ENCODE measurements at places on chromosomes 3 and 15.
A peak's percentile ranks its signal among the peaks of the same experiment; 100 is the strongest.

DNA sequence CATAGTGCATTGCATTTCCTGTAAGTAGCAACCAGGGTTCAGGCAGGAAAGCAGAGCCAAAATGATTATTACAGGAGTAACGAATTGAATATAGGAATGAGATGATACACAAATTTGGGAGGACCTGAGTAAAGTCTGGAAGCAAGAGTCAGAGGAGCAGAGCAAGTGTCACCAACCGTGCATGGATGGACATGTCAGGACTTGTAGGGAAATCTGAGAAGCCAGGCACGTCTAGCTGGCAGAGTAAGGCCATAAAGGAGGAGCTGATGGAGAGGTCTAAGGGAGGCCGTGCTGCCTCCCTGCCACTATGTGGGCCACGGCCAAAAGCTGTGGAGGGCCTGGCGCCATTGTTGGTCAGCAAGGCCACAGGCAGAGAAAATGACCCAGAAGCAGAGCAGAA lies 22.4 kb downstream of the GJD2 start:
- DNase-seq: no peak

DNA sequence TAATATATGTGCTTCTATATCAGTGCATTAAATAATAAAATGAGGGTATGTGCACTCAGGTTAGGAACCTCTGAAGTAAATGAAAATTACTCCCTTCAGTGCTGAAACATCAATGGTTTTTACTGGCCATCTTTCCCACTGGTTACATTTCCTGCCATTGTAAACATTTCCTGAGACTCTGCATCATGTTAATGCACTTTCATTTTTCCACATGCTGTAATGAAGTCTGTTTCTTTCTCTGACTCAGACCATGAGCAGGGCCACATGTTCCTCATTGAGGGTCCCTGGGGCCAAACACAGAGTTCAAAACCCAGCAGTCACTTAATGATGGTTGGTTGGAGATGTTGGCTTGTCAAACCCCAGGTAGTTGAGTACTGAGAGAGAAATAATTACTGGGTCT lies 15.3 kb downstream of the FAM3D start:
- DNase-seq: no peak

- DNase-seq: no peak
These were observed 62.6 kb downstream of the EIF4E3 start for GRCh38 chr3:71662568-71662967.

GRCh38 chr3:118229196-118229595 lies 805.5 kb downstream of the IGSF11 start:
- DNase-seq: no peak

DNA sequence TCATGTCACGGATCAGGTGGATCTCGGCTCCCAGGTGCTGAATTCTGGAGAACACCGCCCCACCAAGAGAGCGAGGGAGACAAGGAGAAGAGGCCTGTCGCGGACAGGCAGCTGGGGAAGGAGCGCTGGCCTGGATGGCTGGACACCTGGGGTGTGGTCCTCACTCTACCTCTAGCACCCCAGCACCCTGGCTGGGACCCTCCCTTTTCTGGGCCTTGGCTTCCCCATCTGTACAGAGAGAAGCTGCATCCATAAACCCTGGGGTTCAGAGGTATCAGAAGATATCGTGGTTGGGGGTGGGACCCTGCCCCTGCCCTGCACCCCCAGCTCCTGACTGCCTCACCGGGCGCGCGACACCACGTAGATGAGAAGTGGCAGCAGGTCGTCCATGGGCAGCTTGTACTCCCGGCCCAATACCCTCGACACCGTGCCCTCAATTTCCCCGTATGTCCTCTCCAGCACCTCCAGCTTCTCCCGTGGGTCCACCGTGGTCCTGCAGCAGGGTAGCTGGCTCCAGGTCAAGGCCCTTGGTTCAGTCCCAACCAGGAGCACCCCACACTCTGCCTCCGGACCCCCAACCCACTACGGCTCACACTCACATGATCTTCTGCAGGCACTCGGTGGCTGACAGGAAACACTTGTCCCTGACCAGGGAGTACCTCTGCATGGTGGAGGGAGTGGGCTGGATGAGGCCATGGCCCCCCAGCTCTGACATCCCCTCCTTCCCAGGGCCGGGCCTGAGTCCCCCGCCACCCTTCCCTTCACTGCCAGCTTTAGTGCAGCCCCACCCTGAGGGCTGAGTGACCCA lies 21.7 kb downstream of the ALS2CL start:
- DNase-seq: no peak

DNA sequence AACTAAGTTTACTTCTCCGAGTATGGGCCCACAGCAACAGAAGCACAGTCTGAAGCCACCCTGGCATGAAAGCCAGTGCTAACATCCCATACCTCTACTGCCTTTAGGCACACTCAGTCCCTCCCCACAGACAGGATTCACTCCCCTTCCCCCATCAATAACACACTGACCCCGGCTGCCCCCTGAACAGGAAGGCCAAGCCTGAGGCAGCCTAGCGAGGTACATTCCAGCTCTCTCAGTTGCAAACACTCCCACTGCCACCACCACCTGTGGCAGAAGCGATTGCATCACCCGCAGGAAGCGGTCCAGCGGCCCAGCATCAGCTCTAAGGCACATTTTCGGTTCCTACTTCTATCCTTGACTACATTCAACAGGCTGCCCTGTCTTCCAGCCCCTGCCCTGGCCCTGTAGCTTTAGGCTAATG lies 7.0 kb upstream of the BMF start:
- peak; percentile 65 for DNase-seq

DNA sequence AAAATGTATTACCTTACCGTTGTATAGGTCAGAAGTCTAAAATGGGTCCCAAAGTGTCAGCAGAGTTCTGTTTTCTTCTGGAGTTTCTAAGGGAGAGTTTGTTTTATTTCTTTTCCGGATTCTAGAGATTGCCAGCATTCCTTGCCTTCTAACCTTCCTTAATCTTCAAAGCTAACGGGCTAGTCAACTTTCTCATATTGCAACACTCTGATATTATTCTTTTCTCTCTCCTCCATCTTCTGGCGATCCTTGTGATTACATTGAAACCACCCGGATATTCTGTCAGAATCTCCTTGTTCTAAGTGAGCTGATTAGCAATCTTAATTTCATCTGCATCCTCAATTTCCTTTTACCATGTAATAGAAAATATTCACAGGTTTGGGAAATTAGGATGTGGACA lies 36.2 kb upstream of the AADACL2 start:
- no peak for DNase-seq

- DNase-seq: no peak
These were observed 110.1 kb downstream of the CADM2 start for GRCh38 chr3:85068911-85069310.

DNA sequence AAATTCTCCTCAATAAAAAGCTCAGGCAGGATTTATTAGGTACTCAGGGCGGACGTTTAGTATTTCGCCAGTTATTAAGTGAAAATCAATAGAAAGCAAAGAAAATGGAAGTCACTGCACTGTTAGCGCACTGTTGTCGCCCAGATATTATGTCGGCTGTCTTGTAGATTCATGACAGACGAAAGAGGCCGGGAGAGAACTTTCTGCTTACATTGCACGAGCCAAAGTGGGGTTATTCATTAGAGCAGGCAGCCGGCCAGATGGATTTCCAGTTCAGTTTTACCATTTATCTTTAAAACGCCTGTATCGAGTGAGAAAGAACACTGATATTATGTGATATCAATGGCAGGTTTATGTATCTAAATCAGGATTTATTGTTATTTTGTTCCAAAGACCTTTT lies 866.0 kb upstream of the NR2F2 start:
- DNase-seq: no peak

DNA sequence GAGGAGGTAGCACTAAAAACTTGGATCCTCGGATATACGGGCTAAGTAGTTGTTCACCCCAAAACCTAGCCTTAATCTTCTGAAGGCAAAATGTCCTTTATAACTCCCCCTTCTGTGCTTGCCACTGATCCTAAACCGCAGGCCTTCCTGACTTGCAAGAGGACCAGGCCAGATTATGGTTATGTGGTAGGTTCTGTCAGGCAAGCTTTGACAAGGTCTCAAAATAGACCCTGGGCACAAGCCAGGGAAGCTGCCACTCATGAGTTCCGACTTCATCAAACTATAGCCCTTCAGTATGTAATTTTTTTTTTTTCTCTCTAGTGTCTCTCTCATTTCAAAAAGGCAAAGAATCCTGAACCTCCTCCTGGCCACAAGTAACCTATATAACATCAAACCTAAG lies 3.2 kb downstream of the LRRFIP2 start:
- no peak for DNase-seq

DNA sequence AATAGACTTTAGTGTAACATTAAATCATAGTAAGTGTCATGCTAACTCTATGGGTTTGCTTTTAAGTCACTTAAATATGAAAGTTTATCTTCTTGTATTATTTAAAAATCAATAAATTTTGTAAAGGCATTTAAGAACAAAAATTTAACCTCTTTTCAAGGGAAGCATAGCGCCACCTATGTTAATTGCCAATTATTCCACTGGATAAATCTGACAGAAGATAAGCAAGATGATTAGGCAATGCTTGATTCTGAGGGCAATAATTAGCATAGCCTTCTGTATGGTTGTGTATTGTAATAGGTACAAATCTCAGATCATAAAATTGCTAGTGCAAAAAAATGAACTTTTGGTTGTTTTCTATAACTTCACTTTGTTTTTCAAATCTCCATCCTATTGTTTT lies 560.1 kb downstream of the GRM7 start:
- no peak for DNase-seq

DNA sequence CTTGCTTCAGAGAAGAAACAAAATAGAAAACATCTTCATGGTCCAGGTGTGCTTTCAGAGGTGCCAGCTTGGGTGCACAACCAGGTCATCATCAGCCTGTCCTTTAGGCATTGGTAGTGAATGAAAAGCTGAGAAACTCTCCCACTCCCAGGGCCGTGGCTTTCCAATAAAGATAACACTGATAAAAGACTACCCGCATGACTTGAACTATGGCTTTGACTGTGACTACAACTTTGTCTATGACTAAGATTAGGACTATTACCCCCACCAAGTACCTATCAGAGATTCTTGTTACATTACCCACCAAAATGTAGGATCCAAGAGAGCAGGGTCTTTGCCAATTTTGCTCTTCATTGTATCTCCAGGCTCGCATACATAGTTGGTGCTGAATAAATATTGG lies 115.2 kb downstream of the EDEM1 start:
- DNase-seq: no peak

DNA sequence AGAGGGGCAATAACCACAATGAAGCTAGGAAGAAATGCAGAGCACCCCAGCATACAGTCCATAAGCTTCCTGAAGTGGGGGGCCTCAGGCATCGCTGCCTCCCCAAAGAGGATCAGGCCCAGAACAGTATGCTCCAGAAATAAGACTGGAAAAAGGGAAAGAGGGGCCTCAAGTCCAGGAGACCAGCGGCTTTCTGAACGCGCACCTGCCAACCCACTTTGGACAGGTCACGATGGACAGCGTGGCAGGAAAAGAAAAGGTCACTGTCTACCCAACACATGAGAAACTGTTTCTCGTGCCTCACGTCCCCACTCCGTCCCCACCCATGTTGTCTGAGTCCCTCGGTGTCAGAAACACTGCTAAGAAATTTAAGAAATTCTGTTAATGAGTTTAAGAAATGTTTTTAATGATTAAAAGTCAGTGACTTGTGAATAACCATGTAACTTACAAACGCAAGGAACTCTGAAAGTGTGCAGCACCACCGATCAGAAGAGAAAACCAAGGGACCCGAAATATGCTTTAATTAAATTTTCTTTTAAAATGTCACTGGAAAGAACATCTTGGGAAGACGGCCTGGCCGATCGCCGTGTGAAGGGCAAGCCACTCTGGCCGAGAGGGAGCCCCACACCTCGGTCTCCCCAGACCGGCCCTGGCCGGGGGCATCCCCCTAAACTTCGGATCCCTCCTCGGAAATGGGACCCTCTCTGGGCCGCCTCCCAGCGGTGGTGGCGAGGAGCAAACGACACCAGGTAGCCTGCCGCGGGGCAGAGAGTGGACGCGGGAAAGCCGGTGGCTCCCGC lies 1.7 kb upstream of the PPARG start:
- DNase-seq: peak; percentile 36

DNA sequence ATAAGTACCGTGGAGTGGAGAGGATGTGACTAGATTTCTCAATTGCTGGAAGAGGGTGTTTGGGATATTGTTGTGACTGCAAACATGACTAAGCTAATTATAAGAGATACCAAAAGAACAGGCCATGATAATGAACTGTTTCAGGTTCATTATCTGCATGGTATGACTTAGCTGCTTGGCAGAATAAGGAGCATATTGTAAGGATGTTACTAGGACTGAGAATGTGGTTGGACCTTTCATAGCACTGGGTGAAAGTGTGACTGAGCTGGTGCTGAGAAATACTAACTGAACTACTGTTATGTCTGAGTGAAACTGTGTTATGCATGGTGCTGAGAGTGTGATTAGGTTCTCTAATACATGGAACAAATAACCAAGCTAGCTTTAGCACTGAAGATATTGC lies 11.0 kb downstream of the SCN10A start:
- DNase-seq: no peak

GRCh38 chr15:52014616-52015015 lies 4.4 kb upstream of the MAPK6 start:
- DNase-seq: no peak

DNA sequence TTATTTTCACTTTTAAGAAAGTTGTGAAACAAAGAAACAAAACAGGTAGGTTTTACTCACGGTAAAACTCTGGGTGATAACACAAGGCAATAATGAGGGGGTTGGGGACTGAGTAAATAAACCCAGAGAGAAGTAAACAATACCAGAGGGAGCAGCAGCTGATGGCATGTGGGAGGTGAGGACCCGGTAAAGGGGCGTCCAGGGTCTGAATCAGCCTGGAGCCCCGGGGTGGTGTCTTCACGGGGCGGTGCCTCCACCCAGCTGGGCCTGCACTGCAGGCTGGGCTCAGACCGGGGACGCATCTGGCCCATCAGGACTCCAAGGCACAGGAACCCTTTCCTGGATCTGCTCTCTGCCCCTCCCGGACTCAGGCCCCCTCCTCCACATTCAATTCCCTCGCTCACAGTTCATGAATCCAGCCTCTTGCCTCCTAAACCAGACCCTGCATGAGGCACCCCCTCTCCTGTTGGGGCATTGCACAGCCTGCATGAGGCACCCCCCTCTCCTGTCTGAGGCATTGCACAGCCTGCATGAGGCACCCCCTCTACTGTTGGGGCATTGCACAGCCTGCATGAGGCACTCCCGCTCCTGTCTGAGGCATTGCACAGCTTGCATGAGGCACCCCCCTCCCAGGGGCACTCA lies 73.9 kb upstream of the MFGE8 start:
- DNase-seq: no peak

DNA sequence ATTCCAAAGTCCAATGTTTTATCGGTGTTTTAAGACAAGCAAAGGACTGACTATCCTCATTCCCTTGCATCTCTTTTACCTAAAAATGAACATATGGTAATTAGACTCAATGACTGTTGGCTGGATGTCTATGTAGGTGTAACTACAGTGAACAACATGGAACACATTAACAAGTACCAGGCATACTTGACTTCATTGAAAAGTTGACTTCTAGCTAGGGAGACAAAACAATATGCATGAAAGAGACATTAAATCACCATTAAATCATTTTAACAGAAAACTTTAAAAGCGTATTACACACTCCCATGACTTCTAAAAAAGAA lies 34.3 kb upstream of the ANPEP start:
- no peak for DNase-seq

DNA sequence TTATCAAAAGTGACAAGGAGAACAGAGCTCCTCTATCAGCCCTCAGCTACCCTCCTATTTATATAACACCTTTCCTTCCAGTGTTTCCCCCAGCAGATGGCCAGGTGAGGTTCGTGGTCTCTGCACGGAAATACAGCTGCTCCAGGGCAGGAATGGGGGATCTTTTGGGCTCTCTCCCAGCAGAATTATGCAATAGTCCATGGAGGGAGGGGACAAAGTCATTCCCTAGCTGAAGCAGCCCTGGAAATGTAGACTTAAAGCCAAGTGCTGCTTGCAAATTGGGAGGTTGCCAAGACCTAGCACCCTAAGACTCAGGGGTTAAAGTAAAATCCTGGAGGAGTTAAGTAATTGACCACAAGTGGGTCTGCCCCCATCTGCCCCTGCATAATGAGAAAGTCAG lies 256.3 kb downstream of the LRTM1 start:
- DNase-seq: no peak
